ENCODE measurements at places on chromosomes 1 and 21.

GRCh38 chr1:50516056-50516455 is 92.8 kb upstream of the DMRTA2 start:
- no peak for DNase-seq

- no peak for DNase-seq
Observed at GRCh38 chr1:35047188-35047858, 15.6 kb upstream of the ZMYM6 start.

- no peak for DNase-seq
Observed at GRCh38 chr1:216612291-216612690, 110.9 kb downstream of the ESRRG start.

- DNase-seq: no peak
Observed at GRCh38 chr1:218846181-218846580, 327.5 kb upstream of the LYPLAL1 start.

DNA sequence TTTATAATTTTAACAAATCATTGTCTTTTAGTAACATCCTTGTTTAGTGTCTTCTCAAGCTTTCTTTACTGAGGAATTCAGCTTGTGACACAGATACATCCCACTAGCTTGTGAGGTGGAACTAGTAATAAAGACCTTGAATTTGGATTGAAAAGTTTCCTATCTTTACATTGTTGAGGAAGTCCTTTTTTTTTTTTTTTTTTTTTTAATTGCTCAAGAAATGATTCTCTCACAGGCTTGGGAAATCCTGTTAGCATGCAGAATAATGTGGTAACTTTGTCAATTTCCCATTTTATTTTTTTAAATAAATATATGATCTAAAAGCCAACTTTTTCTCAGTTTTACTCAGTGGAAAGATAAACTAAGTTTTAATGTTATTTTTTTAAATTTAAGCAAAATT is 15.8 kb downstream of the DENND2D start:
- no peak for DNase-seq

- DNase-seq: no peak
Observed at GRCh38 chr1:46793126-46793525, 5.7 kb upstream of the CYP4B1 start.

DNA sequence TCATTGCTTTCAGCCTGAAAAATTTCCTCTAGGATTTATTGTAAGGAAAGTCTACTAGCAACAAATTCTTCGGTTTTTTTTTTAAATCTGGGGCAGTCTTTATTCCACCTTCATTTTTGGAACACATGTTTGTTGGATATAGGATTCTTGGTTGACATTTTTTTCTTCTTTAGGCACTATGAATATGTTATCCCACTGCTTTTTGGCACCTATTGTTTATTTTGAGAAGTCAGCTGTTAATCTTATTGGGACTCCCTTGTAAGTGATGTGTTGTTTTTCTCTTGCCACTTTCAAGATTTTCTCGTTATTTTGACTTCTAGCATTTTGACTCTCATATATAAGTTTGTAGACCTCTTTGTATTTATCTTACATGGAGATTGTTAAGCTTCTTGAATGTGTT is 99.3 kb downstream of the NPHS2 start:
- DNase-seq: no peak
